ENCODE measurements at places on chromosomes 7 and 10.

- DNase-seq, result no peak
Measured at GRCh38 chr10:29317027-29317420, 28.2 kb downstream of the LYZL1 start.

GRCh38 chr7:94228678-94229077, 166.0 kb upstream of the COL1A2 start:
- no peak for DNase-seq

- DNase-seq, result no peak
Measured at GRCh38 chr10:72245949-72246525, 27.7 kb upstream of the DDIT4 start.

- DNase-seq, result no peak
Measured at GRCh38 chr7:69162931-69163670, 435.2 kb upstream of the AUTS2 start.

GRCh38 chr7:129771928-129772479, 160.5 kb downstream of the NRF1 start:
- DNase-seq, result no peak

All from CD4-positive, alpha-beta T cell treated with Interleukin-1 beta for 1 hour (primary cell).